ENCODE measurements at places on chromosomes 2 and 18.

GRCh38 chr2:95344215-95344583 lies 47.1 kb downstream of the KCNIP3 start:
- DNase-seq, result no peak

DNA sequence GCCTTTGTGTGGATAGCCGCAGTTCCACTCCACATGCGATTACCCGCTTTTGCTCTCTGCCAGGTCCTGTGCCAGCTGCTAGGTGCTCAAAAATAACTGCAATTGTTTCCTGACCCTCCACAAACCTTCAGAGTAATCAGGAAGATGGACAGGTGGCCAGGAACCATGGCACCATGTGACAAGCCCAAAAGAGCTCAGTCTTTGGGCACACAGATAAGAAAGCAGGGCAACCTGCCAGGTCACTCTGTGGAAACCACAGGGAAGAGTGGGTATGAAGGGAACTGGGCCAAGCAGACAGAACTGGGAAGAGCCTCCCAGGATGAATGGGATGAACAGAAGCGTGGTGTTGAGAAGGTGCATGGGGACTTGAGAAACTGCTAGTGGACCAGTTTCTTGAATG lies 79.4 kb upstream of the AGAP1 start:
- DNase-seq, result no peak

DNA sequence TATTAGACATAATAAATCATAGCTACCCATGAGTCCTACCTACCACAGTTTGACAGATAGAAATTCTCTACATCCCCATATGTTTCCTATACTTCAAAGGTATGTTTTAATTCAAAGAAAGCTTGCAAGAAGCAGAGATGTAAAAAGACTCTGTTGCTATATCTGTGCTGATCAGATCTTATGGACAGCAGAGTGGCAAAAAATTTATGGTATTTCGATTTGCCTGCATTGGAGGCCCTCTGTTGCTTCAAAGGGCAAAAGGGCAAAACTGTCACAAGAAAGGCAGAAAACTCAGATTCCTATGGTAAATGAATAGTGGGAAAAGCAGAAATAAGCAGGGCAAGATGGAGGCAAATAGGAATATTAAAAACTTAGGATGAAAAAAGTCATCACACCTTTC lies 447.8 kb upstream of the SPHKAP start:
- DNase-seq, result no peak

DNA sequence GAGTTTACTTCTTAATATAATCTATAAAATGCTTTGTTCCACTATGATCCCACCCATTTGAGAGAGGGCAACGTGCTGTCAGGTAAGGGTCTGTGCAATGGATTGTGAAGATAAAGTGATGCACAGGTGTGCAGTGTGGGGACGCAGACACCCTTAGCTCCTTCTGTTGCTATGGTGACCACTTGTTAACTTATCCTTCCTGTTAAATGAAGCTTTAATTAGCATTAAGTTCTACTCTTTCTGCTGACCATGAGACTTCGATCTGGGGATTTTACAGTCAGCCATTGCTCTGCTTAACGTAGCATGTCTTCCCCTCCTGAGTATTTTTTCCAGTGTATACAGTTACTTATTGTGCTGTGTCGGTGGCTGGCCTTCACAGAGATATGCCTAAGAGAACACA lies 23.1 kb upstream of the ALKAL2 start:
- no peak for DNase-seq

GRCh38 chr18:10197097-10197496 lies 257.3 kb upstream of the APCDD1 start:
- no peak for DNase-seq

DNA sequence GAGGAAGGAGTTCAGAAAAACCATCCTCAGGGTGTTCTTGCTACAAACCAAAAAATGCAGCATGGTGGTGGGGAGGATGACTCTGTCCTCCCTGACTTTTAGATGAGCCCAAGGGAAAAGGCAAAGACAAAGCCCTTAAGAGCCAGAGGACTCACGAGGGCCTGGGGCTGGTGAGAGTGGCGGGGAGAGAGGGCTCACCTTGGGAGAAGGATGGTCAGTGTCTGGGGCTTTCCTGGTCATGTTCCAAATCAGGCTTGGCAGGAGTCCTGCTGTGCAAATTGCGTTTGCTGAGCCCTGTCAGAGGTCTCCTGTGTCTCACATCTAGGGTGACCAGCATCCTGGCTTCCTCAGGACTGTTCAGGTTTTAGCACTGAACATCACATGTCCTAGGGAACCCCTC lies 4.7 kb downstream of the UGT1A1 start:
- DNase-seq, result no peak

DNA sequence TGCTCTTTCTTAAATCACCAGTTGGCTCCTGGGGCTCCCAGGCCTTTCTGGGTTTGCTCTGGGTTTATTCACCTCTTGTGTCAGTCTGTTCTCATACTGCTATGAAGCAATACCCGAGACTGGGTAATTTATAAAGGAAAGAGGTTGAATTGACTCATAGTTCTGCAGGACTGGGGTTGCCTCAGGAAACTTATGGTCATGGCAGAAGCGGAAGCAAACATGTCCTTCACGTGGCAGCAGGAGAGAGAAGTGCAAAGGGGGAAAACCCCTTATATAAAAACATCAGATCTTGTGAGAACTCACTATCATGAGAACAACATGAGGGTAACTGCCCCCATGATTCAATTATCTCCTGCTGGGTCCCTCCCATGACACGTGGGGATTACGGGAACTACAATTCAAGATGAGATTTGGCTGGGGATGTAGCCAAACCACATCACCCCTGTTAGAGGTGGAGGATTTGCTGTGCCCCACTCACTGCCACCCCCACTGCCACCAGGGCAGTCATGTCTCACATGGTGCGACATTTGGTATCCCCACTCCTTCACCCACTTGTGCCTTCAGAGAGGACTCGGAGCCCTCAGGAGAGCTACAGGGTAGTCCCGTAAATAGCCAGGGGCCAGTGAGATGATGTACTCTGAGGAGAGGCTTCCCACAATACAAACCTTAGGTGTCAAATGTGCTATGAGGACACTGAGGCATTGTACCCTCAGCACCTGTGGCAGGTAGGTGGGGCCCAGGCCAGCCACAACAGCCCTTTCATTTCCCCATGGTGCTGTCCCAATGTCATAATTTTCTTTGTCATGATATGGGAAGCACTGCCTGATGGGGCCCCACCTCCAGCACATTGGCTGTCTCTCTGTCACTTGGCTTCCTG lies 35.7 kb downstream of the CDC42EP3 start:
- DNase-seq, result no peak

- no peak for DNase-seq
Measured at GRCh38 chr2:30315391-30316063, 84.2 kb downstream of the LBH start.

GRCh38 chr18:76431437-76432273 lies 63.4 kb downstream of the ZNF516 start:
- no peak for DNase-seq

GRCh38 chr18:24491927-24492834 lies 31.7 kb downstream of the HRH4 start:
- DNase-seq, result no peak

DNA sequence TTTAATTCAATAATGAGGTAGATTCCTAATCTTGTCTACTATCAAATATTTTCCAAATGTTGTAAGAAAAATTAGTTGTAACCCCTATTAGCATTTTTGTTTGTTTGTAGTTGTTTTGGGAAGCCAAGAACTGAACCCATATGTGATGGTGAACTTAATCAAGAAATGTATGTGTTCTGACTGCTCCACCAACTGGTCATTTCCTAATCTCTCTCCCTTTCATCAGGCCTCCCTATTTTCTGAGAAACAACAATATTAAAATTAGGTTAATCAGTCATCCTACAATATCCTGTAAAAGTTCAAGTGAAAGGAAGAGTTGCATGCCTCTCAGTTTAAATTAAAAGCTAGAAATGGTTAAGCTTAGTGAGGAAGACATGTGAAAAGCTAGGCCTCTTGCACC lies 504.0 kb downstream of the EPHA4 start:
- no peak for DNase-seq

DNA sequence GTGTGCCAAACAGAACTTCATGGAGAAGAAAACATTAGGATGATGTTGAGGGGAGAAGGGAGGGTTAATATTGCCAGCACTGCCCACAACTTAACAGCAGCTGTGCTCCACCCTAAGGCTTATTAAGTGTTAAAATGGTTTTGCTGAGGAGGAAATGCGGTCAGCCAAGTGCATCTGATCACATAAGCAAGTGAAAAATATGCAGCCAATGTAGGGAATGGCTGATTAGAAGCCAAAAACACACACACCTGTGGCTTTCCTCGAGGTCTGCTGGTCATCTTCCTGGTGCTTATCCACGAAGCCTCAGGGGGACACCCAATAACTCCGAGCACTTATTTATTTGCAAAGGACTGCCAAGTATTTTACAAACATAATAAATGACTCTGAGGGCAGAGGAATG lies 66.3 kb upstream of the GPR45 start:
- no peak for DNase-seq

DNA sequence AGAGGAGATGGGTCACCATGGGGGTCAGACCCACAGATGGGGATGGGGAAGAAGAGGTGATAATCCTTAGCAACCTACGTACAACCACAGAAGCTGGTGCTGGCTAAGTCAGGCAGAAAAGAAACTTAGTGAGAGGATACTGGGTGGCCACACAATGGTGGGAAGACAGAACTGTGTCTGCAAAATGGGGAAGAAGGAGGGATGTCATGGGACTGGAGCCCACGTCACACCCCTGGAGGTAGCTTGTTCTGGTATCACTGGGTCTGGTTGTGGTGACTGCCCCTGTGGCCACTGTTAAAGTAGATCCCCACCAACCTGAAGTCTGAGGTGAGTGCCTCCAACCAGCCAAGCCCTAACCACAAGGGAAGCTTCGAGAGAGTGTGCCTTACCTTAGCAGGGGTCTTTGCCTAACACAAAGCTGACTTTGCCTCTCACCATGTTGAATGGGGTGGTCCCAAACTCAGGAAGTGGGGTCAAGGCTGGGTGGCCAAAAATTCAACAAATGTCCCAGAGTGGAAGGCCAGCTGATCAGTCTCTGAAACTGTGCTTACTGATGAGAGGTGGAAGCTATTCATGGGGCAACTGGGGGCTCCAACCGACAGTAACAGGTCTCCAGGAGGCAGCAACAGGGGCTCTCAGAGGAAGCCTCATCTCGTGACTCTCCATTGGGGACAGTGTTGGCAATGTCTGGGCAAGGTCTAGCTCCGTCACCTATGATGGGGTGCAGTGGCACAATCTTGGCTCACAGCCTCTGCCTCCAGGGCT lies 64.8 kb upstream of the SLC1A4 start:
- DNase-seq, result no peak

DNA sequence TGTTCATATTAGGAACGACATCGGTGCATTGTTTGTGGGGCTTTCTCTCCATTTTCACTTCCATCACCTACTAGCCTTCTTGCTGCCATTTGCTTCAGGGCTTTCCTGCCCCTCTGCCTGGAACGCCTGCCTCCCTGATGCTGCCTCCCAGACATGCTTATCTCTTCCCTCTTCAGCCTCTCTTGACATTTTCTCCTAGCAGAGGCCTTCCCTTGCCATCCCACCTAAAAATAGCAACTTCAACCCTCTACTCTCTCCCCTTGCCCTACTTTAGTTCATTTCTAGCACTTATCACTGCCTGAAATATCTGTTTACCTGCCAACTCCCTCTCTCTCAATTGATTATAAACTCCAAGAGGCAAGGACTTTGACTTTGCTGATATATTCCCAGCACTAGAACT lies 210.3 kb downstream of the SP3 start:
- DNase-seq, result no peak

DNA sequence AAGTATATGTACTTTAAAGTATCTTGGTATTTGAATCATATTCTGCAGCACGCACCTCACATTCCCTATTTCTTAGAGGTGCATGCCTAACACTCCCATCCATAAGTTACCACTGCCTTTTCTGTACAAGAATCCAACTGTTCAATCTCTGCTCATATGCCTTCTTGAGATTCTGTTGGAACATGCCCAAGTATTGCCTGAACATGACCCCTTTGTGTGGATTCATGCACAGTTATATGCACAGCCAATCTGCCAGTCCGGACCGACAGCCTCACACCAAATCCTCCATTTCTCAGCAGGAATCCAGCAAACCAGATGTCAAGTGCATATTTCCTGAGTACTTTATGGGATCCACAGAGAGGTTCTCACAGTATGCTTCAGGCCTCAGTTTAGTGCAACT lies 222.0 kb downstream of the TMEM182 start:
- DNase-seq, result no peak

GRCh38 chr2:118812552-118812951 lies 34.9 kb downstream of the EN1 start:
- DNase-seq, result no peak

DNA sequence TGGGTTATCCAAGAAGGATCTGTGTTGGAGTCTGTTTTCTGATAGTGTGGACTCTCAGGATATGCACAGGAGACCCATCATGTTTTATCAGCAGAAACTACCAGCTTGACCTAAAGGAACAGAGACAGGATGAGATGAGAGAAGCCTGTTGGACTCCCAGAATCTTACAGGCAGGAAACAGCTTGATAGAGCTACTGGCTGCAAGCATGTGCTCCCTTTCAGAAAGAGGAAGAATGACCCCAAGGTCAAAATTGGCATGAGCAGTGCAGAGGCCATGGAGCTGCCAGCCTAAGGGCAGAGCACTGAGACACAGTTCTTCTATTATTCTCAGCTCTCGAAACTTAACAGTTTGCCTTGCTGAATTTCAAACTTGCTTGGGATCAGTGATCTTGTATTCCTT lies 135.2 kb upstream of the NFATC1 start:
- no peak for DNase-seq

GRCh38 chr2:39712953-39713352 lies 47.2 kb downstream of the TMEM178A start:
- DNase-seq, result no peak
